ENCODE measurements at places on chromosomes 6 and 20.
A peak's percentile ranks its signal among the peaks of the same experiment; 100 is the strongest.

GRCh38 chr20:36467076-36467999 lies 74.0 kb upstream of the MYL9 start:
- no peak for DNase-seq

GRCh38 chr20:52500157-52500556 lies 308.6 kb upstream of the ZFP64 start:
- DNase-seq: no peak

DNA sequence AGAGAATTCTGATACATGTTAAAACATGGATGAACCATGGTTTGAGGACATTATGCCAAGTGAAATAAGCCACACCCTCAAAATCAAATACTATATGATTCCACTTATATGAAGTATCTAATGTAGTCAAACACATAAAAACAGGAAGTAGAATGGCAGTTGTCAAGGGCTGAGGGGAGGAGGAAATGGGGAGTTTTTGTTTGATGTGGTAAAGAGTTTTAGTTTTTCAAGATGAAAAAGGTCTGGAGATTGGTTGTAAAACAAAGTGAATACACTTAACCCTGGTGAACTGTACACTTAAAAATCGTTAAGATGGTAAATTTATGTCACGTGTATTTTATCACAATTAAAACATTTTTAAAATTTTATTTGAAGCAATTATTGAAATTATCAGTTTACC lies 127.4 kb upstream of the GRIK2 start:
- no peak for DNase-seq

- DNase-seq: no peak
Observed at GRCh38 chr20:57260934-57261333, 5.5 kb downstream of the BMP7 start.

- DNase-seq: no peak
Observed at GRCh38 chr6:36422714-36423100, 19.9 kb downstream of the PXT1 start.

- no peak for DNase-seq
Observed at GRCh38 chr6:140475086-140475485, 1100.6 kb upstream of the CITED2 start.

DNA sequence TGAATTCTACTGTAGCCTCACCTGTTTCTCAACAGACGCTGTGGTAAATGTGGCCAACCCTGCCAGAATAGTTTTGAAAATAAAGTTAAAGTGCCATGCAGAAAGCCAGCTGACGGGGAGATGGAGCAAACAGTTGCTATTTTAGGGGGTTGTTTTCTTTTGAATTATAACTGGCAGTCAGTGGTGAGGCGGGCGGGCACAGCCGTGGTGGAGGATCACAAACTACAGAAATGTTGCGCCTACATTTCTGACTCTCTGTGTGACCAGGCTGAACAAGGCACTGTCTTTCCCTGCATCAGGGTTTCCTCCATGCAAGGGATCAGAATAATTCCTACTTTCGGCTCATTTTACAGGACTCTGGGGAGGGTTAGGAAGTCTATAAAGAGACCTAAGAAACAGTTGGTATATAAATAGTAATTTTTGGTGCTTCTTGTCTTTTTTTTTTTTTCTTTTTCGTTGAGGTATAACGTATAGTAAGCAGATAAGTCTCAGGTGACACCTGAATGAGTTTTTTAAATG lies 17.2 kb downstream of the CHMP4B start:
- DNase-seq: no peak

GRCh38 chr6:429515-430121 lies 38.1 kb downstream of the IRF4 start:
- no peak for DNase-seq

DNA sequence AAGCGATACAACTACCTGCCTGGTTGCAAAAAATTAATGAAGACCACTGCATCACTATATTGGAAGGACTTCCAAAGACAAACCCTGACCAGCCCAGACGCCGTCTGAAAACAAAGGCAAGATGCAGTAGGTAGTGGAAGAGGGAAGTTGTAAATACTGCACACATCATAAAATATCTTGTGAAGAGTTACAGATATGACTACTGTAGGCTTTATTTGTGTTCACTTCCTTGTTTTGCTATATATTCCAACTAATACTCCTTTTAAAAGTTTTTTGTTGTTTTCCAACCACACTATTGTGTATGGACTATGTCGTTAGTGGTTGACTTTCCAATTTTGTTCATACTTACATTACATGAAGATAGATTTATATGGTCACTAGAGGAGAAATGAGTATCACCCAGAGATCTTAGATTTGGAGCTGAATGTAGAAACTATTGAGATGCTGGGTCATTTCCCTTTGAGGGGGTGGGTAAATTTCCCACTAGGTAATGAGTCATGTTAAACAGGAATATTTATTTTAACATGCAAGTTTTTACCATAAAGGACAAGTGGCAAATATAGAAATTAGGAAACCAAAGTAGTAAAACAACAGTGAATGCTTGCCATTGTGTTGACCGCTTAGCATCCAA lies 16.6 kb upstream of the TXLNB start:
- no peak for DNase-seq

GRCh38 chr6:7243179-7243981 lies 69.6 kb downstream of the SSR1 start:
- peak; percentile 22 for DNase-seq

DNA sequence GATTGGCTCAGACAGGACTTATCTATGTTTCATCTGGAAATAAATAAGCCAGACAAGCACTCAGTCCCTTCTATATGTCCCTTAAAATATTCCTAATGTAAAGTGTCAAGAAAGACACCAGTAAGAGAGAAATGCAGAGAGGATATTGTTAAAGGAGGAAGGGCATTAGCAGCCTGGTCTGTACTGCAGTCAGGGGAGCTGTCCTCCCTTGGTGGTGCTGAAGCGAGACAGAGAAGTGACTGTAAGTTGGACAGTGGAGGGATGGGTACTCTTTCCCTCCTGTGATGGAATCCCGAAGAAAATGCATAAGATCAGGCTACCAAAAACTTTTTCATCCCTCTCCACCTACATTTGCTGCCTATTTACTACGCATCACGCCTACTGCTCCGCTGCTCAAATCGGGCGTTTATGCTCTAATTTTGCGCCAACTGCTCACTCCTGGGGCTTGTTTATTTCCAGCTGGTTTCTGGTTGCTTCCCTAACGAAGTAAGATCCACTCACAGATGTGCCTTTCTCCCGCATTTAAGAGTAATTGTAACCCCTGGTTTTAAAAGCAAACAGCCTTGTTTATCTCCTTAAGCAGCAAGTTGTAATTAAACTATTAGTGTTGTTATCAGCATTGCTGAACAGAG lies 35.2 kb downstream of the PHACTR1 start:
- no peak for DNase-seq

DNA sequence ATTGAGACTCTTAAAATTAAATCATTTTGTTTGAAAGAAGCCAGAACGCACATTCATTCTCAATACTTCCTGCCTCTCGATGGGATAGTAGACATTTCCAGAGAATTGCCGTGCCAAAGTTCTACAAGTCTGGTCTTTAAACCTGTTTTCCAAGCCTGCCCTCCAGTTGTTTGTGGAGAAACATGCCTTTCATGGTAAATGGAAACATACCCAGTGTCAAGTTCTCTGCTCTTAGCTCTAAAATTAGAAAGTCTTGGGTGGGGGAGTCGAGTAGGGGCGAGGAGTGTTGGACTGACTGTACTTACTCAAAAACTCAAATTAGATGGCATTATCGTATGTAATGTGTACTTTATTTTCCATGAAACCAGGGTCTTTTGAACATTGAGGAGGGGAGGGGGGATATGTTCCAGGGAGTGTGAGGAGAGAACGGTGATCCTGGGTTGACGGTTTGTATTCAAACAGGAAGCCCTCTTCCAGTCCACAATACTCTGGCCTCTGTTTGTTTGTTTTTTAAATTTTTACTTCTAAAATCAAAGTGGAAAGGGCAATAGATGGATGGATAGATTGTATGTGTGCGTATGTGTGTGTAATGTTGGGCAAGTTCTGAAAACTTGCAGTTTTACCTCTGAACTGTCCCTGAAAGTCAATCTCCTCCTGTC lies 106.8 kb upstream of the ARMC2 start:
- no peak for DNase-seq

DNA sequence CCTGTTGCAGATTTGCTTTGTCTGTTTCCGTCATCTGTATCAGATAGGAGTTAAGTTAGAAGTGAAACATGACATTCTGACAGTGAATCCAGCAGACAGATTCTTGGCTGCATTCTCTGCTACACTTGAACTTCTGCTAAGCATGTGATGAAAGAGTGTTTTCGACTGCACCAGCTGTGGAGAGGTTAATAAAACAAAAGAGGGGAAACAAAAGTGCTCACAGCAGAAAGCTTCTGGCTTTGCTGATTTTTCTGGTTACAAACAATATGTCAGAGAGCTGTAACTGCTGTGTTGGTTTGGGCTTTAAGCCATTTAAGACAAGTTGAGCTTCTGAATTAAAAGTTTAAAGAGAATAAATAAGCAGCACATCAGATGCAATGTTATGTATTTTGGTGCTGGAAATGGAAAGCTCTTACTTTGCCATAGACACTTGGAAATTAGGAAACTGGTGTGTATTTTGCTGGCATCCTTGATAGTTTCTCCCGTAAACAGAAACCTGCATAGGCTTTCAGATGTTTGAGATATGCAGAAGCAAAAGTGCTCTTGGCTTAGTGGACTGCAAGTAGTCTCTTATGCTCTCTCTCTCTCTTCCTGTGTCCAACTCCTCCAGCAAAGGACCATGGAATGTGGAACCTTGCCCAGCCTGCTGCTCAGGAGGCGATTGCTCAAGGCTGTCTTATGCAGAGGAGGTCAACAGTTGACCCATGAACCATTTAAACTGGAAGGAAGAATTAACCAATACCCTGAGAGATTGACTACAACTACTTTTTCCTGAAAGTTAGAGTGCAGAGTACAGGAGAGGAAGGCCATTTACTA lies 104.9 kb downstream of the RPS12 start:
- no peak for DNase-seq
